Activated CD4-positive, alpha-beta T cell treated with anti-CD3 and anti-CD28 coated beads, Interleukin-2, amount 10 ng/mL, durations not matched to agents 7 days and 5 days (primary cell): ENCODE measurements at places on chromosomes 12 and 14.
A peak's percentile ranks its signal among the peaks of the same experiment; 100 is the strongest.

- no peak for DNase-seq
Observed at GRCh38 chr12:21300632-21301031, 34.1 kb downstream of the SLCO1A2 start.

DNA sequence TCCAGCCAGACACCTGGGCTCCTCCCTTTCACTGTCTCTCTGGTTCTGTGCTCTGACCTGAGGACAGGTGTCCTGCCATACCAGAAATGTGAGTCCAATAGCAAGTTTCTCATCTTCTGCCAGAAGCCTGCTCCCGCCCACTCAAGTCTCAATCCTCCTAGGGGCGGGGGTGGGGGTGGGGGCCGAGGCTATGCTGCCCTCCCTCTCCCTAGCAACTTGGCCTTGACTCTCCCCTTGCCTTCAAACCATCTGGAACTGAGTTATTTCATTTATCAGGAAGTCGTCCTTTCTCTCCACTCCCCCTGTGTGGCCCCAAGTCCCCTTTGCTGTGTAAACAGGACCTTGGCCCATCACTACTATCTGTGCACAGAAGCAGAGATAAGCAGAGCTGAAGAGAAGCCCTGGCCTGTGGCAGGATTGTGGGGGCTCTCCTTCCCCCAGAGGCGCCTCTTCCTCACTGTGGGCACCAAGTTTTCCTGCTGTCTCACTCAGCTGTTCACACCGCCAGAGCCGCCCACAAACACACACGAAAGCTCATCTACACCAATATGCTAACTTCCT is 117.1 kb downstream of the DPF3 start:
- no peak for DNase-seq

DNA sequence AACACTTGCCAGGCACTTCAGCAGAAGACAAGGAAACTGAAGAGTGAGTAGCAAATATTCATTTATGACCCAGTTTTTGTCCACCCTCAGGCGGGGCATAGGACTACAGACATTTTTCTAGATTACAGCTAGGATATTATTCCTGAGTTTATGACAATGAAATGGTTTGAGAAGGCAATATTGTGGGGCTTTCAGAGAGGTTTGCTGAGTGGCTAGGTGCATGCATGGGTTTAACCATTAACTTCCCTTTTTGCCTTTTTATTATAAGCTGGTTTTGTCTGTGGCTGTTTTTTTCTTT is 104.0 kb upstream of the BCAT1 start:
- peak; percentile 12 for DNase-seq

GRCh38 chr14:79118291-79118690 is 948.1 kb downstream of the NRXN3 start:
- no peak for DNase-seq

- DNase-seq: no peak
Observed at GRCh38 chr12:101064721-101065120, 145.3 kb downstream of the SLC5A8 start.

DNA sequence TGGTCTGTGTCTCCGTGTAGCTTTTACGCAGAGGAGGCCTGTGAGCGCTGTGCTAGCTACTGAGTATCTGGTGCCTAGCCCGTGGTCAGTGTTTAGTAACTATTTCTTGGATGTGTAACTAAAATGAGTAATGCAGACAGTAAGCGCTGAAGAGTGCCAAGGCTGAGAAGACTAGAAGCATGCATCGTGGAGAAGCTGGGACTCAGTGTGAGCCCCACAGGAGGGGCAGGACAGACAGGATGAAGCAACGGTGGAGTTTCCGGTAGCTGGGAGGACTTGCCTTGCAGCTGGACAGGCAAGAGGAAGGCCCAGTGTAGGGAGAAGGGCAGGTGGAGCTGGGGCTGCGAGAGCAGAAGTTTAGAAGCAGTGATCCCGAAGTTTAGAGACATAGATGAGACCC is 233.4 kb upstream of the FKBP4 start:
- DNase-seq: no peak

GRCh38 chr14:104085032-104085888 is at the start of gene ASPG:
Gene ASPG (plus strand): TSS chr14:104085700. CDS start chr14:104085771, 71 bp downstream.
- no peak for DNase-seq

DNA sequence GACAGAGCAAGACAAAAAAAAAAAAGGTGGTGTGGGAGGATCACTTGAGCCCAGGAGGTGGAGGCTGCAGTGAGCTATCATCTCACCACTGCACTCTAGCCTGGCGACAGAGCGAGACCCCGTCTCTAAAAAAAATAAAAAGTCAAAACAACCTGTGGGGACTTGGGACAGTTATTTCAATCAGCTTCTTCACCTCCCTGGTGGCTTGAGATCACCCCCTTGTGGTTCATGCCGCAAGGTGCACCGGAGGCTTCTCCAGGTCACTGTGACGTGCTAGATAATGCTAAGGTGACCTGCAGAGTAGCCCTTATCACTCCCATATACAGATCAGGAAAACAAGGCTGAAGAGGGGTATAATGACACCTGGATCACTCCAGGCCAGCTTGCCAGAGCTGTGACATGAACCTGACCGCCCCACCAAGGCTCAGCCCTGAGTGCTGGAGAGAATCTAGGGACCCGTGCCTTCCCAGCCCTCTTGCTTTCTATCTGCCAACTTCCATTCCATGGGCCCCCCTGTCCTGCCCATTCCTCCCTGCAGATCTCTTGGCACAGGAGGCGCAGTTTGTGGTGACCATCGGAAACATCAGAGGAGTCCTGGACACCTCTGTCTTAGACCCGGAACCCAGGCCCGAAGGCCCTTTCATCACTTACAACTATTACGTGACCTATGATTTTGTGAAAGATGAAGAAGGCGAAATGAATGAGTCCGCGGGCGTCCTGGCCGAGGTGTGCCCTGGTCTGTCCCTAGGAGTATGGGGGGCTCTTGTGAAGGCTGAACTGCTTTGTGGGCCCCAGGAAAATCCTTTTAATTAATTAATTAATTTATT is 8.1 kb downstream of the LRRC43 start:
- DNase-seq: peak; percentile 79

- DNase-seq: no peak
Observed at GRCh38 chr14:68811171-68811570, 18.3 kb upstream of the ZFP36L1 start.

- DNase-seq: no peak
Observed at GRCh38 chr12:10154145-10154496, 17.8 kb downstream of the OLR1 start.

DNA sequence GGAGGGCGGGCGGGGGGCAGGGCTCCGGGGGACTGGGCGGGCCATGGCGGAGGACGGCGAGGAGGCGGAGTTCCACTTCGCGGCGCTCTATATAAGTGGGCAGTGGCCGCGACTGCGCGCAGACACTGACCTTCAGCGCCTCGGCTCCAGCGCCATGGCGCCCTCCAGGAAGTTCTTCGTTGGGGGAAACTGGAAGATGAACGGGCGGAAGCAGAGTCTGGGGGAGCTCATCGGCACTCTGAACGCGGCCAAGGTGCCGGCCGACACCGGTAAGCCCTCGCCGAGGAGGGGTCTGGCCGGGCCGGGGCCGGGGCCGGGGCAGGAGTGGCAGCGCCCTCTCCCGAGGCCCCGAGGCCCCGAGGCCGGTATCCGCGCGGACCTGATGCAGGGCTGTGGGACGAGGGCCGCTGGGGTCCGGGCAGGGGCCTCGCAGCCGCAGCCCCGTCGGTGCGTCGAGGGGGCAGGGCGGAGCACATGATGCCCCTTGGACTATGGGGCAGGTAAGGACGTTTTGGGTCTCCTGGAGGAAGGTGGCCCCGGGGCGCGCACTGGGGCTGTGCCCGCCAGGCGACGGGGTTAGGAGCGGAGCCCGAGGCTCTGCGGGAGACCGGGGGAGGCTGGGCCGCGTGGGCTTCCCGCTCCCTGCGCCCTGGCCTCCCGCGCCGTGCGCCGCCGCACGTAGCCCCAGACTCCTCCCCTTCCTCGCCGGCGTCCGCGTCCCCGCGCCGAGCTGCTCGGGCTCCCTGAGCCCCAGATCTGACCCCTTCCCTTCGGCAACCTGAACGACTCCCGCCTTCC is at the start of gene TPI1:
TSS of gene TPI1 (plus strand) at position 119 of the 798 bp plus-strand sequence. CDS start at position 155, 36 bp downstream.
- peak; percentile 76 for DNase-seq

- DNase-seq: no peak
Observed at GRCh38 chr12:132571051-132571450, 39.3 kb downstream of the LRCOL1 start.

GRCh38 chr12:29638528-29638927 is 141.0 kb upstream of the OVCH1 start:
- no peak for DNase-seq

DNA sequence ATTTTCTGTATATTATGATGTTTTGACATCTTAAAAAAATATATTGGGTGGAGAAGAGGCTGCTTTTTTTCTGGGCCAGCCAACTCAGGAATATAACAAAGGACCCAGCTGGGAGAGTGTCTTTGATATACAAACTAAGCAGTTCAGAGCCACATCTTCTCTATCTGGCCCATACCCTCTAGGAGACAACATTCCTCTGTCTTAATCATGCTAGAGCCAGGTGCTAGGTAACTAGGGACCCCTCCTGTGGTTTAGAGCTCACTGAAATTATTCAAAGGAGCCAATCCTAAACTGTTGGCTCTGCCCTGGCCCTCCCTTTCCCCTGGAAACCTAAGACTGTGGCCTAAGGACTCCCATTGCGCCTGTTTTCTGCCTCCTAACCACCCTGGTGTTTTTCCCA is 193.1 kb upstream of the DIO2 start:
- DNase-seq: no peak

DNA sequence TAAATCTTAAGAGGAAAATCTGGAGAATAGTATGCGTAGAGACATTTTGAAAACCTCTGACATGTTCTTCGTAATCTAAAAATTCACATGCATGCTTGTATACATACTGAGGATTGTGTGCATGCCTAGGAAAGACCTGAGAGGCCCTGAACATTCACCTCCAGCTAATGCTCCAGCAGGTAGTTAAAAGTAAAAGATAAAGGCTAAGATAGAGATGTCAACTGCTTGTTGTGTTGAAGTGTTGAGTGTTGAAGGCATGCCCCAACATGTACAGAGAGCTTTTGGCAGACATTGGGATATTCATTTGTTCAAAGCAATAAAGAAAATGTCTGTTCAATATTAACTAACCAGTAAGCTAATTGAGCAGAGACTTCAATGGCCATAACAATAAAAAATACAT is 118.6 kb upstream of the SYT1 start:
- no peak for DNase-seq

GRCh38 chr12:103475073-103475472 is 20.7 kb downstream of the C12orf42 start:
- no peak for DNase-seq

- no peak for DNase-seq
Observed at GRCh38 chr14:95597784-95598211, 62.9 kb downstream of the GLRX5 start.

GRCh38 chr12:116959198-116959460 is 48.4 kb downstream of the FBXW8 start:
- DNase-seq: no peak

DNA sequence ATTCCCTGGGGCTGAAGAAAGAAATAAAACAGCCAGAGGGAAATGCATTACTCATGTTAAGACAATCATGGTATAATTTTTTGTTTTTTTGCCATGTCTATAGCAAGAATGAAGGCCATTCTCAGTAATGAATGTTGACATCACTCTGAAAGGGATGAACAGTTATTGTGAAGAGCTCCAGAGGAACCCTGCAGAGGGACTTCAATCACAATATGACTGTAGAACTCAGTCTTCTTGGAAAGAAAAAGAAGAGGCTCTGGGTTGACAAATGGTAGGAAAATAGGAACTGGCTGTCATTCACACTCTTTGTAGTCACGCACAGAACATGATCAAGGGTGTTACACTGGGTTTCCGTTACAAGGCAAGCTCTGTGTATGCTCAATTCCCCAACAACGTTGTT is 73.8 kb upstream of the DACT1 start:
- no peak for DNase-seq

- peak; percentile 13 for DNase-seq
Observed at GRCh38 chr14:53963320-53964227, 6.9 kb upstream of the BMP4 start.
